ENCODE measurements at places on chromosomes 4 and X.

DNA sequence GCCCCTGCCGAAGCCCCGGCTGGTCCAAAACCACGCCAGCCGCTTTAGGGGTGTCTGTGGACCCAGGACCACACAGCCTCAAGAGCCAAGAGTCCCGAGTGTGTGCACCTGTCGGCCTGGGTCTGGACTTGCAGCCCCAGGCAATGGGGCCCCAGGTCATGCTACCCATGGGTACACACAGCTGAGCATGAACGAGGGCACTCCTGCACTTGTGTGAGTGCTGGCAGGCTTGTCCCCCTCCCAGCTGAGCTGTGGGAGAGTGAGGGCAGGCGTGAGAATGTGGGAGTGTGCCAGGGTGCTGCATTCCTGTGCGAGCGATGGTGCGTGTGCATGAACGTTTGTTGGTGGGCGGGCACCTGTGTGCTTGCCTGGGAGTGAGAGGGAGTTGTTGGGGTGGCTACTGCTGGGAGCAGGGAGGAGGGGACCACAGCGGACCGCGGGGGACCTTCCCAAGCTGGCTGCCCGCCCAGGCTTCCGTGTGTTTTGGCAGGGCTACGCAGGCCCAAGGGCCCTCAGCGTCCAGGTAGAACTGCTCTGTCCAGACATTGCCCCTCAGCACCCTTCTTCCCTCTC is 30.8 kb downstream of the BLOC1S4 start:
- no peak for DNase-seq

- DNase-seq, result no peak
Measured at GRCh38 chr4:1022739-1023066, 11.3 kb downstream of the FGFRL1 start.

DNA sequence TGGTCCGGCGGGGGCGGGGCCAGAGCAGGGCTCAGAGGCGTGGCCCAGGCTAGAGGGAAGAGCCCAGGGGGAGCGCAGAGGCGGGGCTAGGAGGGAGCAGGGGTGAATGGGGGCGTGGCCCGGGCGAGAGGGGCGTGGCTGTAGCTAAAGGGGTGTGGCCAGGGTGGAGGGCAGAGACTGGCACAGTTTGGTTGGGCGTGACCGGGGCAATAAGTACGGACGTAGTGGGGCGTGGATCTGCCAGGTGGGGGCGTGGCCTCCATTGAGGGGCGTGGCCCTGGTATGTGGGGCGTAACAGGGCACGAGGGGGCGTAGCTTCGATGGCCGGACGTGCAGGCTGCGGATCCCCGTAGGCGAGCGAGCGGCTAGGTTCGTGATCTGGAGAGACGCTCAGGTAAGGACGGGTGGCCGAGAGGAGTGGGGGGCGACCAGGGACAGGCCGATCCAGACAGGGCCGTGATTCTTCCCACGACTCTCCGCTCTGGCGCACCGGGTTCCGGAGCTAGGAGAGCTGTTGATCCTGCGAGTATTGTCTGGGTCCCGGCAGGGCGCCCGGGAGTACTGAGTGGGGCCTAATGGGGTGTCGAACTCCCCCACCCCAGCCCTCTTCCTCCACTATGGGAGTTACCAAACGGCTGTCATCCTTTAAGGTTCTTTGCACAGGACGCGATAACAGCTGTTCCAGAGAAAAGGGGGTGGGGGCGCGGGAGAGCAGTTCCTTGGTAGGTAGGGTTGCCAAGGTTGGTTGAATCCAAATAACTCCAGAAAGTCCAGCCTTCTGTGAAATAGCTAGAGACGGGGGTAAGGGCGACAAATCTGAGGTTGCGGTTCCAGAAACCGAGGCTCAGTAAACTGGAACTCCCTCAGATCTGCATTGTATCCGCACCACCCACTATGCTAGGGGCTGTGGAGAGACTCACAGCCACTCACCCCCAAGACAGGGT is at the start of gene CA5B:
Gene CA5B (plus strand): TSS at position 312 of the 944 bp plus-strand sequence. CDS start 11,754 bp downstream, outside the sequence.
- no peak for DNase-seq

GRCh38 chrX:44937606-44938005 is 64.6 kb downstream of the KDM6A start:
- DNase-seq, result no peak

- DNase-seq, result no peak
Measured at GRCh38 chr4:6383009-6383404, 89.4 kb downstream of the PPP2R2C start.

DNA sequence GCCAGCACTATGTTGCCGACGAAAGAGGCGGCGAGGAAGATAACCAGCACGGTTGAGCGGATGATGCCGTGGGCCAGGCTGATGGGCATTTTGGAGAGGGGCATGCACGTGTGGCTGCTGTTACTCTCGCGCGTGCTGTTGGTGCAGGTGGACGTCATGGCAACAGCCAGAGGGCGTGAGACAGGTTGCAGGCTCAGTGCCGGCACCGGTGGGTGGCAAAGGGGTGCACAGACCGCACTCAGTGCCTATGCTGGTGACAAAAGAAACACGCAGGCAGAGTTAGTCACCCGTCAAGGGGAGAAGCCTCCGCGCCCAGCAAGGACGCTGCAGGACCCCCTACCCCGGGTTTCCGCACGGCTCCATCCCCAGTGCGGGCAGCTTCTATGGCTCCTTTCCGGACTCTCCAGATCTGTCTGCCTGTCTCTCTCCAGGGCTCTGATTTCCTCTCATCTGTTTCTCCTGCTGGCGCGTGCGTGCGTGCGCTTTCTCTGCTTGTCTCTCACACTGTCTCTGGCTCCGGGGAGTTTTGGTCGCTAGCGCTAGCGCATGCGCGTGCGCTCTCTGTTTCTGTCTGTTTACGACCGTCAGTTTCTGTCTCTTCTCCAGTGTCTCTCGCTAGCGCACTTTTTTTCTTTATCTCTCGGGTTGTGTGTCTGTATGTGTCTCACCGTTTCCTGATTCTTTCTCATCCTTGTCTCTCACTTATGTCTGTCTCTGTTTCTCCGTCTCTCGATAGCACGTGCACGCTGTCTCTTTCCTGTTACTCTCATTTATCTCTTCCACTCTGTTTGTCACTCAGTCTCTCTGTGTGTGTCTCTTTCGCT is 2.1 kb downstream of the GPR101 start:
- DNase-seq, result peak; percentile 48

GRCh38 chrX:97790850-97791249 is 907.1 kb downstream of the RPA4 start:
- no peak for DNase-seq

GRCh38 chr4:101941816-101942358 is 151.4 kb downstream of the BANK1 start:
- DNase-seq, result no peak

GRCh38 chrX:64395568-64395929 is 297 bp upstream of the MTMR8 start:
- no peak for DNase-seq

DNA sequence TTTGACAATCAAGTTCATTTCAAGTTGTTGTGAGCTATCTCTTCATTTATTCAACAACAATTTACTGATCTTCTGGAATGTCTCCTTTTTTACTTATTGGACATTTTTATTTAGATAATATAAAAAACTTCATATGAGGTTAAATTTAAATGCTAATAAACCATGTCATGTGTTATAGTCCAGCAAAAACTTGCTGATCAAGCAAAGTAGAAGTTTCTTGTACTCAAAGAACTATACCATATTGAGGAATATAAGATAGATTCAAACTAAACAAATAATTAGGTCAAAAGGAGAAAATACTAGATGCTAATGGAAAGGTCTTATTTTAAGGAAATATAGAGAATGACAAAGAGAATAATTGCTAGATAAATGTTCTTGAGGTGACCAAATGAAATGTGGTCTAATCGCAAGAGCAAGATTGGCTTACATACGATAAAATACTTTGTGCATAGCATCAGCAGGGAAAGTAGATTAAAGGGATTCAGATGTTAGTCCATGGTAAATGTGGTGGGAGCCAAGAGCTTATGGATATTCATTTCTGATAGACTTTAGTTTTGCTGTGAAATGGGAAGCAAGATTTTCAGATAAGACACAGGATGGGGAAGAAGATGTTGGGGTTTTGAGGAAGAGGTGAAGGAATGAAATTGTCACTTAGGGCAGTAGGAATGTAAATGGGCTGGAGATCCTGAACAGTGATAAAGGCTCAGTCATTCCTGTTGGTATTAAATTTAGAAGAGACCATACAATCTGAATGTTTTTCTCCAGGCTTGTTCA is 229.5 kb downstream of the MAPK10 start:
- DNase-seq, result no peak

- no peak for DNase-seq
Measured at GRCh38 chr4:5676763-5677162, 31.6 kb downstream of the EVC2 start.

- no peak for DNase-seq
Measured at GRCh38 chr4:55255179-55255578, 90.9 kb upstream of the SRD5A3 start.

GRCh38 chrX:154547245-154548027 is at the start of gene IKBKG:
IKBKG (plus strand) TSS chrX:154547620; CDS start chrX:154552003, 4,383 bp downstream.
- peak; percentile 93 for DNase-seq

- DNase-seq, result no peak
Measured at GRCh38 chr4:182113779-182114178, 129.4 kb upstream of the TENM3 start.

- no peak for DNase-seq
Measured at GRCh38 chrX:10617999-10618351, 2.4 kb downstream of the MID1 start.

DNA sequence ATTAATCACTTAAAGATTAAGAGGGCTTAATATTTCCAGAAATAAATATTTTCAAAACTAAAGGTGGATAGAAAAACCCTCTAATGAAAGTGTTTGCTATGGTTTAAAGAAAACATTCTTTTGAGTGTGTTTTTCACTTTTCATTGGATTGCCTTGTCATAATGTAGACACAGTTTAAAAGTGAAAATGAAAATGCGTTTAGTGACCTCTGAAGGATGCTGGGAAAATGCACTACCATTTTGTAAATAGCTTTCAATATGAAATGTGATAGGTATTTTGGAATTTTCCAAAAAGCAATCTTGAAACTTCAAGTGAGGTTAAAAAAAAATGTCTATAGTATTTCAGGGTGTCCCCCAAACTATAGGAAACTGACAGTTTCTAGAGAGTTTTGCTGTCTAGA is 642.2 kb downstream of the C4orf33 start:
- DNase-seq, result no peak

GRCh38 chr4:82948647-82949204 is 48.2 kb downstream of the THAP9 start:
- DNase-seq, result no peak

DNA sequence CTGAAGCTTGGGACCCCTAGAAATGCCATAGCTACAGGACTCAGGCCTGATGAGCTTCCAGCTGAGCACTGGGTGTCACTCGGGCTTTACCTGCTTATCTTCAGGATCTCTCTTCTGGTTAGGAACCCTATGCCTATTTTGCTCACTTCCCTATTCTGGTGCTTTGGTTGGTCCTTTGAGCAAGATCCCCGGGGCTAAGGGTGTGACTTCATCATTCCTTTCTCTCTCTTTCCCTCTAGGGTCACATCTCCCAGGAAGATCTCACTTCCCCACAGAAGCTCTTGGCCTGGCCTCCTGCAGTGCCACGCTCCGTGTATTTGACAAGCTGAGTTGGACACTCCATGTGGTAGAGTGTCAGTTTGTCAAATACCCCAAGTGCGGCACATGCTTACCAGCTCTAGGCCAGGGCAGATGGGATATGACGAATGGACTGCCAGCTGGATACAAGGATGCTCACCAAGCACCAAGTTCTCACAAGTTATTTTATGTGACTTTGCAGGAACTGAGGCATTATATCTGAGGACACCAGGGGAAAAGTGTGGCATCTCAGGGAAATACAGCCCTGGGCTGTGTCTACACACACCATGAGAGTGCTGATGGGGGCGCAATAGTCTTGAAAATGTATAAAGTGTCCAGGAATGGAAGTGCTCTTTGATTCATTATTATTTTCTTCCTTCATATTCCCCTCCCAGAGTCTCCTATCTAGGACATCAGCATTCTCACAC is 21.1 kb downstream of the VSIG4 start:
- DNase-seq, result no peak

GRCh38 chr4:8324640-8325239 is 55.2 kb downstream of the HTRA3 start:
- no peak for DNase-seq

DNA sequence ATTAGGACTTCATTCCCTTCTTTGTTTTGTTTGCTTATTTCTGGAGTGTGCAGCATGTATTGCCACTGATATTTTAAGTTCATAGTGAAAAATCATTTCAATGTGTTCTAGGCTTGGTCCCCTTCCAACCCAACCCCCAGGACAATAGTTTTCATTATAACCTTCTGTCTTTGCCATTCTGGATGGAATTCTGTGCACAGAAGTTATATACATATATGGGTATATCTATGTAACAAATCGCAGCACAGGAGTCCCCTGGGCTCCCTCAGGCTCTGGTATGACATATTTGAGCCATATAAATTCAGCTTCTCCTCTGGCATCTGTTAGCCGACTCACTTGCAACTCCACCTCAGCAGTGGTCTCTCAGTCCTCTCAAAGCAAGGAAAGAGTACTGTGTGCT is at the start of gene TNMD:
Gene TNMD (plus strand): TSS at position 326 of the 400 bp plus-strand sequence. CDS start 83 bp downstream, outside the sequence.
- no peak for DNase-seq

DNA sequence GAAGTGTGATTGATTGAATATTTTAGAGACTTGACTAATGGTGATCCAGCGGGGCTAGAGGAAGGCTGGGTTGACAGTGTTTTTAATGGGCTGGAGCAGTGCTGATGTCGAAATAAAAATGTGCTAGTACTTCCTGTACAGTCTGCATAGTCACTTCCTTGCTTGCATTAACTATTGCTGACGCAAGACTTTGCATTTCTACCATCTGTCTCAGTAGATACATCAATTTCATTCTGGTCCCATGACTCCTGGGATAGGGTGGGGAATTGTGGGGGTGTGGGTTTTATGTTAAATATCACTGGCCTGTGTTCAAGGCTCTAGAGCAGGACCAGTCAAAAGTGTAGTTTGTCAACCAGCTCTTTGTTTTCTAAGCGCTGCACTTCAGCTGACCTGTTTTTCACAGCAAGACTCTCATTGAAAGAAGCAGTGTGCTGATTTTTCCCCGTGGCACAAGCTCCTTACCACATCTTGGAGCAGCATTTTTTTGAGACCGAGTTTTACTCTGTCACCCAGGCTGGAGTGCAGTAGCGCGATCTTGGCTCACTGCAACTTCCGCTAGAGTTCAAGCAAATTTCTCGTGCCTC is 35.2 kb upstream of the PHEX start:
- DNase-seq, result no peak

DNA sequence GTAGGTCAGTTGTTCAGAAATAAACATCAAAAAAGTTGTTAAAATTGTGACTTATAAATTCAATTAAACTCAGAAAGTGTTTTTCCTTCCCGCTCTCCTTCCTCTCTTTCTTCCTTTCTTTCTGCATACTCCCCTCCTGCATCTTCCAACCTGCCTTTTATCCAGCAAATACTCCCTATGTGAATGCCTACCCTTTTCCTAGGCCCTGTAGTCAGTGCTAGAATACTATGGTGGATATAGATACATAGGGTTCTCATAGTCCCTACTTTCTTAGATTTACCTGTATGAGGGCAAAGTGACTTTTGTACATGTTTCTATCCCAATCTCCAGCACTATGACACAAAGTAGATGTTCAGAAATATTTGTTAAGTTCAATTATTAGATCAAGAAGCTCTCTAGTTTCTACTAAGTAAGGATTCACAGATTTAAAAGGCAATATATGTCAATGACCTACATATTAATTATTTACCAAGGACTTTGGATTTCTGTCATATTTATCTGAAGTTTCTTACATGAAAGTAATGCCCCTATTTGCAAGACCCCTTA is 732 bp downstream of the SULT1E1 start:
- DNase-seq, result no peak

GRCh38 chr4:112514647-112515197 is 1.3 kb downstream of the NEUROG2 start:
- no peak for DNase-seq

GRCh38 chr4:168791376-168791775 is 218.7 kb downstream of the CBR4 start:
- DNase-seq, result no peak

GRCh38 chrX:123518791-123519190 is 214.1 kb downstream of the THOC2 start:
- no peak for DNase-seq

- no peak for DNase-seq
Measured at GRCh38 chr4:69054578-69055200, 41.6 kb upstream of the UGT2B7 start.
